ENCODE measurements at places on chromosomes 3 and 15.

- no peak for DNase-seq
These were observed 43.7 kb downstream of the RASGRF1 start for GRCh38 chr15:79046691-79047404.

DNA sequence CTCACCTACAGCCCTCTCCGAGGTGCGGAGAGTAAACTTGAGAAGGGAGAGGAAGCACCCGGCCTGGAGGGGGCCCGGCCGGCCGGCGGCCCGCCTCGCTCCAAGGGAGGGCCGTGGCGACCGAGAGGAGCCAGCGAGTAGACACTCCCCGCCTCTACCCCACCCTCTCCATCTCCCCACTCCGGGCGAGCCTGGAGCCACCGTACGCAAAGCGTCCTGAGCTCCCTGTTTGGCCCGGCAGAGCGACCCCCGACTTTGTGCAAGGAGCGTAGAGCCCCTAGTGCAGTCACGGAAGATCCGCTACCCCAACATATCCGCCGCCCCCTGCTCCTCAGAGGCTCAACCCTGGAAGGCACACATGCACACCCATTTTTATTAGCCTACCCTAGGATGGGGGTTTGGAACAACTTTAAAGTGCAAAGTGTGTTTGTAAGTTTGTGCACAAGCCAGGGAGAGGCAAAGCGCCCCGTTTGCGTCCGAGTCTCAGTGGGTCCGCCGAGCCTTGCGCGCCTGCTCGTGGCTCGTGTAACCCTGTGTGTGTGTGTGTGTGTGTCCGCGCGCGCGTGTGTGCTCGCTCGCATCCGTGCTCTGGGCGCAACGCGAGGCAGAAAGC, 508 bp upstream of the SMAD6 start:
- DNase-seq, result peak; percentile 49

DNA sequence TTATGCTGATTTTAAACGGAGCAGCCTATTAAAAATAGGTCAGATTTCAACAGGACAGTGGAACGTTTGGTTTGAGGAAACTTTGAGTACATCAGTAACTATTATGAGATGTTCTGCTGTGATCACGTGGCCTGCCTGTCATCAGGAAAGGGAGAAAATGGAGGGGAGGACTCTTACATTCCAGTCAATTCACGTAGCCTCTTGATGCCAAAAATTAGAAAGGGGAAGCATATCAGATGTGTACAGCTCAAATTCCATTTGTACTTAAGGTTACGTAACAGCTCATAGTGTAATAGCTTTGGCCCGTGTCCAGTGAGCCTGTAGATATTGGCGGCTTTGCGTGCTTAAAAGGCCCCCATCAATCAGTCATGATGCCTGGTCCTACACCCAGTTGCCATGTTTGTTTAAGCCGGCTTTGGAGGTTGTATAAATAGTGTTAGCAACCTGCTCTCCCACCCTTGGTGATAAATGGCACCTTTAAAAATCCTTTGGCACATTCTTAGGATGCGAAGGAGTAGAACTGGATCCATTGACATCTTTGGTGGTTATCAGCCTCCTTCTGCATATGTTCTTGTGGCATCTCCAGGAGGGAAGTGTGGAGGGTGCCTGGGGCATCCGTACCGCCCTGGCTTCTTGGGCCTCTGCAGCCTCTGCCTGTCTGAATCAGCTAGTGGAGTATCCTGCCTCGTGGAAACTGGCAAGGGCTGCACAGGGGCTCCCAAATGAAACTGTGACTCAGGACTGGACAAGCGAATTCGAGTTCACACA, 163.9 kb downstream of the THSD4 start:
- peak; percentile 54 for DNase-seq

GRCh38 chr3:184336547-184337398, 627 bp upstream of the FAM131A start:
- DNase-seq, result no peak

DNA sequence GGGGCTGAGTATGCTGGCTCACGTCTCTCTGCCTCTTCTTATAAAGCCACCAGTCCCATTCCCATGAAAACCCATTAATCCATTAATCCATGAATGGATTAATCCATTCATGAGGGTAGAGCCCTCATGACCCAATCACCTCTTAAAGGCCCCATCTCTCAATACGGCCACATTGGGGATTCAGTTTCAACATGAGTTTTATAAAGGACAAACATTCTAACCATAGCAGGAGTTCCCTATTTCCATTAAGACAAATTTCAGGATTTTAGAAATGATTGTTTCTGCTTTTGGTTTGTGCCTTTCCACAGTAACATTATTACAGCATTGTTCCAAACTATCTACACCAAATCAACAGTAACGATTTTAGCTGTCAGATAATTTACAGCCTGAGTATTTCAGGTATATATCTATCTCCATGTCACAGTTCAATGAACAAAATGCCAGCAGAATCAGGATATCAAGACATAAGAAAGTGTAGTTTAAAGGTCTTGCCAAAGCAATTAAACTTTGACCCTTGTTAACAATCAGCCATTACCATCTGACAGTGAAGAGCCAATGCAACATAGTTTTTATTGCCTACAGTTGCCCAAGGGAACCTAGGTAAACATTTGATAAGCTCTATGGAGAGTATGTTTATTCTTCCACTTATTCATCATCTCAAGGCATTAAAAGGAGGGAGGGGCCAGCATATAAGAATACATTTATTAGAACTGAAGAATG, 3.8 kb downstream of the TSPAN3 start:
- peak; percentile 75 for DNase-seq

- no peak for DNase-seq
These were observed 30.3 kb upstream of the CCNB2 start for GRCh38 chr15:59074607-59075006.

All from Caco-2 (cell line).